ENCODE measurements at places on chromosomes 6 and 20.

DNA sequence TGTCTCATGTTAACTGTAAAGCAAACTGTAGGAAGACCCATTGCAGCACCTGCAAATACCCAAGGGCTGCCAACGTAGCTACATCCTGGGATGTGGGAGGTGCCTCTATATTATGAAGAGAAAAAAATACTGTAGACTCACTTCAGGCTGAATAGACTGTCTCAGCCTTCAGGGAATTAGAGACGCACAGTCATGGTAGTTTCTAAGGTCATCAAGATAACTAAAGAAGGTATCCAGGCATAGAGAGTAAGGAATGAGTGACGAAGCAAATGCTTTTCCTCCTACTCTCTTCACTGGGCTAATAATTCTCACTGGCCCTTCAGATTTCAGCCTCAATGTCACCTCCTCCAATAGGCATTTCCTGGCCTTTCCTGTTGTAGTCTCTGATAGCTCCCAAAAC lies 121.6 kb upstream of the ECI2 start:
- no peak for DNase-seq

GRCh38 chr6:7058250-7058923 lies 49.4 kb upstream of the RREB1 start:
- DNase-seq: no peak

DNA sequence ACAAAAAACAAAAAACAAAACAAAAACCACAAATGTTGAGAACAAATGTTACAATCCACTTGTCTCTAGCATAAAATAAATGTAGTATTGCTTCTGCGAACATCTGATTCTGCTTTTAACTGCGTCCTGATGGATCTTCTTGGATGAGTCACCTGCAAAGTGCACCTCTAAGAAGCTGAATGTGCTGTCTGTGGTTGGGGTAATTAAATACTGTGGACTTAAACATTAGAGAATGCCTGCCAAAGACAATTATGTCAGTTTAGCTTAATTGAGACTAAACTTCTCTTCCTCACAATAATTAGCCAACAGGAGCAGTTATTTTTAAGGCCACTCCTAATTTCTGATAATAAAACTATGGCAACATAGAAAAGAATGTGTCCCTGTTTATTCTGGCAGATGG lies 253.4 kb downstream of the PHACTR1 start:
- no peak for DNase-seq

GRCh38 chr20:61454053-61454452 lies 202.0 kb downstream of the CDH4 start:
- no peak for DNase-seq

DNA sequence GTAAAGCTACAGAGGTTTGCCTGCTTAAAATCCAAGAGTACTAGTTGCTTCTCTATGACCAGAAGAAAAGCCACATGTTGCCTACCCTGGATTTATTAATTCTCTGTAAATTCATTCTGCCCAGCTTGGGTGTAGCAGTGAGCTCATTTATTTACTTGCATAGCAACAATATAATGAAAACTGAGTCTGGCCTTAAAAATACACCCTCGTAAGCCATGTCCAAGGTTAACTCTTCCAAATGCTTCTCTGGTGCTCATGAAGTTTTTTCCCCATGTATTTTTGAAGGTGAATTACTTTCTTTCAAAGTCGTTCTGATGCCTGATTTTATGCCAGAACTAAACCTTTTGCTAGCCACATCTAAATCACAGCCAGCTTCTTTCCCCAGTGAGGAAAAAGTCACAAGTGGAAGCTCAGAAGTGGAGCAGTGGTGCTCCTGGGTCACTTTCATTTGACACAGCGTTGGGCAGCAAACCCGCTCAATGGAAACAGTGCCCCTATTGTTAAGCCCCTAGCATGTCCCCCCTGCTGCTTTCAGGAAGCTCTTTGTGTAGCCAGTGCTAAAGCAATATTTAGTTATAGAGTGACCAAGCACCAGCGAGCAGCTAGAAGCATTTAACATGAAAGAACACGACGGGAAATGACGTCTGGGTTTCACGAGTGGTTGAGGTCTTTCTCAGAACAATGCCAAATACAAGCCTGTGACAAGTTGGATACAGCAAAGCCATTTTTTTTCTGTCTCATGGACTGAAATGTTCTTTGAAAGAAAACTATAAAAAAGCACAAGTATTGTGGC lies 29.8 kb downstream of the NEDD9 start:
- DNase-seq: no peak

DNA sequence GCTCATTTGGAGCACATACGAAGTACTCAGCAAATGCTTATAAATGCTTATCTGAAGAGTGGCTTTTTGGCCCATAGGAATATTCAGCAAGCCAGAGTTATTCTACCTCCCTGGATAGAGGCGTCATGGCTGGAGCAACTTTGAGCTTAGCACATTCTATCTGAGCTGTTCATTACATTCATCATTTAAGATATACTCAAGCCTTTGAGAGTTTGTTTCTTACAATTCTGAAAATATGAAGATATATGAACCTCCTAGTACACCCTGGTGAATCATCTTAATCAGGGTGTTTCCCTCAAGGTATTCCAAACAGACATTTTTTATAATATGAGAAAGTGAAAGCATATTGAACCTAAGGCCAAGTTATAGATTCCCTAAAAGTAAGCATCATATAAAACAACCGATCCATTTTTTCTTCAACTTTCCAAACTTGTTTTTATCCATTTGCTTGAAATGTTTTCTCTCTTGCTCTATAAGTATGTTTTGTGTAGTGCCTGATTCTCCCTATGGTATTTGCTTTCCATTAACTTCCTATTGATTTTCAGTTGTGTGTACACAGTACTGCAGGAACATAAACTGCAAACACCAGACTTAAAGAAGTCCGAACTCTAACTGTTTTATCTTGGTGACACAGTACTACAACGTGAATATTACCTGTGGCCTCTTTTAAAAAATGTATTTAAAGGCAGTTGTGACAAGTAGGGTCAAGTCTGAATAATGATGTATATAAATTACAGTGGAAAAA lies 139.7 kb upstream of the PTPRK start:
- no peak for DNase-seq

- no peak for DNase-seq
Measured at GRCh38 chr6:35737413-35738211, 780 bp downstream of the ARMC12 start.

DNA sequence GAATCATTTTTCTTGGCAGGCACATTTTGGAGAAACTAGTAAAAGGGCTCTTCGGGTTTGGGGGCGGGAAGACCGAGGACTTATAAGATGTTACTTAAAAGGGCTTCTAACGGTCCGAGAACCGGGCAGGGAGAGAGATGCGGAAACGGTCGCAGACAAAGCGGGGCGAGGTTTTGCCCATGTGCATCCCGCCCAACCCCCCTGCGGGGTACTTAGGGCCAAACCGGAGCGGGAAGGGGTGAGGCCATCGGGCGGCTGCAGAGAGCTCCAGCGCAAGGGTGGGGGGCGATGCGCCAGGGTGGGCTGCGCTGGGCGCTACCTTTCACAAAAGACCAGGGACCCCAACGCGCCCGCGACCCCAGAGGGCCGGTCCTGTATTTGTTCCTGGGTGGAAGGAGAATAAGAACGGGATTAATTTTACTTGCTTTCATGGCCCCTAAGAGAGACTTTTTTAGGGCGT lies 616 bp downstream of the TUBB start:
- DNase-seq: peak; percentile 61

DNA sequence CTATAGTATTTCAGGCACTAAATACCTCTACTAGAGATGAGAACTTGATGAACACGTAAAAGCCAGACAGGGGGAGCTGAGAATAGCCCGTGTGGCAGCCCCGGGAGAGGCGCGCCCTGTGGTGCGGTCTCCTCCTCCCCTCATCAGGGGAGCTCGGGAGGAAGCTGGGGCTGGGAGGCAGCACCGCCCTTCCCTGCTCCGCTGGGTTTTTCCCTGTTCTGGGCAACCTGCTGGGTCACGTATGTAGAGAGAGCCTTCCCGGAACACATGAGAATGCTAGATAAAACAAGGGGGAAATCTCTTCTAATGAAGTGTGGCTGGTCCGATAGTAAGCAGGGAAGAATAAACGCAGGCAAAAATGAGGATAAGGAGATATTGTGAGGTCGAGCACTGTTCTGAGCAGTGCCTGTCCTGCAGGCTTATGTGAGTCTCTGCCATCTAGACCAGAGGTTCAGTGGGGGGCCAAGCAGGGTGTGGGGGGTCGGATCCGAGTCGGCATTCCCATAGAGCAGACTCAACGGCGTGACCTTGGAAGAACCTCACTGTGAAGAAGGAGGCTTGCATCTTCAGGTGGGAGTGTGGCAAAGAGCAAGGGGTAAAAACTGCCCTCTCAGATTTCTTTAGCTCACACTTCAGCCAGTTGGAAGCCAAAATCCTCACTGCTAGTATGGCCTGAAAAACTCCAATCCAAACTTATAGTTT lies 13.4 kb upstream of the RPS6KA2 start:
- no peak for DNase-seq

- no peak for DNase-seq
Measured at GRCh38 chr20:53786071-53786444, 192.4 kb upstream of the ZNF217 start.

- no peak for DNase-seq
Measured at GRCh38 chr6:113693851-113694250, 163.3 kb upstream of the MARCKS start.

- DNase-seq: no peak
Measured at GRCh38 chr6:169975701-169976100, 224.3 kb downstream of the ERMARD start.

- DNase-seq: no peak
Measured at GRCh38 chr6:16135066-16135465, 6.2 kb downstream of the MYLIP start.

- DNase-seq: no peak
Measured at GRCh38 chr6:118253741-118254140, 294.4 kb upstream of the PLN start.

- DNase-seq: no peak
Measured at GRCh38 chr20:30168800-30169138, 1088.7 kb upstream of the DEFB115 start.

- no peak for DNase-seq
Measured at GRCh38 chr6:170185175-170185978, 105.5 kb downstream of the DLL1 start.

GRCh38 chr6:51818520-51819022 lies 268.8 kb downstream of the PKHD1 start:
- DNase-seq: no peak

GRCh38 chr6:170453586-170454511 lies 99.3 kb downstream of the PSMB1 start:
- DNase-seq: no peak

GRCh38 chr20:59007665-59008511 lies 834 bp upstream of the CTSZ start:
- DNase-seq: no peak

GRCh38 chr20:10591946-10592521 lies 81.8 kb downstream of the JAG1 start:
- DNase-seq: no peak

GRCh38 chr20:62146019-62146755 lies 2.6 kb downstream of the SS18L1 start:
- DNase-seq: no peak

- no peak for DNase-seq
Measured at GRCh38 chr6:34876472-34876871, 11.4 kb downstream of the TAF11 start.

DNA sequence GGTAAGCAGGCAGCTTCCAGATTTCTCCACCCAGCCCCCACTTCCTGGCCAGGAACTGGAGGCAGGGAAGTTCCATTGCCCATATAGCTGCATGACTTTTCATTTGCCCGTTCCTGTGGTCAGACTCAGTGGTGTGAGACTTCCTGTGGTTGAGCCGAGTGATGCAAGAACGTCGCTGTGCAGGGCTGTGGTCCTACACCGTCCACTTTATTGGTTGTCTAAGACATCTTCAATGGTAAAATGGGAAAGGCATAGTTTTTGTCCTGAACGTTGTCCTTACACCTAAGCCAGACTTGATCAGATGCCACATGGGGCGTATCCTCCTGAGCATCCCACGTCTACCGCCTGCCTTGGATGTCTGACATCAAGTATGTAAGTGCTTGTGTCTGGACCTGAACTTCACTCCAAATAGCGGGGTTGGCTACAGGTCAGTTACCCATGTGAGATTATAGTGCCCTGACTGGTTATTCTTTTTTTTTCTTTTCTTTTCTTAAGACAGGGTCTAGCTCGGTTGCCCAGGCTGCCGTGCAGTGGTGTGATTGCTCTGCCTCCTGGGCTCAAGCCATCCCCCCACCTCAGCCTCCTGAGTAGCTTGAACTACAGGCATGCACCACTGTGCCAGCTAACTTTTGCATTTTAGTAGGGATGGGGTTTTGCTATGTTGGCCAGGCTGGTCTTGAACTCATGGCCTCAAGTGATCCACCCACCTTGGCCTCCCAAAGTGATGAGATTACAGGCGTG lies 25.9 kb upstream of the GTSF1L start:
- no peak for DNase-seq

- no peak for DNase-seq
Measured at GRCh38 chr6:128305228-128305627, 215.2 kb downstream of the PTPRK start.

GRCh38 chr20:64055893-64056638 lies 6.6 kb upstream of the SOX18 start:
- no peak for DNase-seq

GRCh38 chr6:11653028-11653583 lies 115.6 kb downstream of the TMEM170B start:
- peak; percentile 14 for DNase-seq

- no peak for DNase-seq
Measured at GRCh38 chr6:36927691-36928546, 26.6 kb upstream of the PI16 start.

DNA sequence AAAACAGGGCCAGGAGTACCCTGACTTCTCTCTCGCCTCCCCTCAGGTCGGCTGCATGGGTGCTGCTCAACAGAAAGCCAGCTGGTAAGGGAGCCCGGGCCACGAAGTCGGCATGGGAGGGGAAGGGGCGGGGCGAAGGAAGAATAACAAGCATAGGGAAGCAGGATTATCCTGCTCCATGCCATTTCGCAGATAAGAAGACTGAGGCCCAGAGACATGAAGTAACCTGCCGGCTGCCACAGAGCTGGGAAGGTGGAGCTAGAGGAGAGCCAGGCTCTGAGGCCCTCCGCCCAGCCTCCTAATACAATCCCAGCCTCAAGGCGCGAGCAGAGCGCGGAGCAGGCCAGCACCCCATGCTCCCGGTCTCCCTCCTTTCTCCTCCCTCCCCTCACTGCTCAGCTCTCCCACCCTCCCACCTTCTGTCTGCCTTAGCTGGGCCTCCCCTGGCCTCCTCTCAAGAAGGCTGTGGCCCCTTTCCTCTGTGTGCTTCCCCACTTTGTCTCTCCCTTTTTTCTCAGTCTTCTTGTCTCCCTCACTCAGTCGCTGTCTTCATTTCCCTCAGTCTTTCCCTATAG lies 13.2 kb upstream of the HMGA1 start:
- no peak for DNase-seq

DNA sequence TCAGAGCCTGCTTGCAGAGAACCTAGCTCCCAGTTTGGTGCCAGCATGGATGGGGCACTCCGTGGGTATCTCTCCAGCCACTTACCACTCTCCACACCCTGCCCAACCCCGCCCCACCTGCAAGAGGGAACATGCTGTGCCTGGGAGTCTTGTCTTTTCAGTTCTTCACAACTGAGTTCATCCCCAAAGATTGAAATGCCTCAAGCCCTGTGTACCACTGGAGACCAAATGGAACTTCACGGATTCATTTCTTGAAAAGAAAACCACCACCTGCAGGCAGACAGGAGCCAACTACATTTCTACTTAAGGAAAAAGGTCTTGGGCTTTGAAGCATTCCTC lies 50.1 kb downstream of the TRERF1 start:
- DNase-seq: no peak
